ENCODE measurements at places on chromosomes 4 and X. TPM values are rescaled to one million over a fixed set of nuclear protein-coding genes. Genes with fewer than 3 reads are reported as not detected.

GABRG1 gene
- not detected for total RNA-seq

GRCh38 chrX:71053217-71053621 is 14.9 kb downstream of the SNX12 start:
- DNase-seq: peak; percentile 48

GRCh38 chr4:149248191-149248764 is 567.4 kb downstream of the IQCM start:
- DNase-seq: no peak

- DNase-seq: no peak
Measured at GRCh38 chr4:105460306-105460705, 13.6 kb downstream of the PPA2 start.

GRCh38 chr4:113145519-113146291 is 96.3 kb downstream of the ANK2 start:
- peak; percentile 47 for DNase-seq
